B cell (primary cell): ENCODE measurements at places on chromosomes 2 and 18. TPM values are rescaled to one million over a fixed set of nuclear protein-coding genes. Genes with fewer than 3 reads are reported as not detected.

The PCARE gene
- not detected in 2 replicates for total RNA-seq

The NEUROD1 gene
- total RNA-seq, result not detected in 2 replicates

The C2orf78 gene
- not detected in 2 replicates for total RNA-seq

The KCNK3 gene
- not detected in 2 replicates for total RNA-seq

GRCh38 chr18:62555135-62555534 is 32.3 kb downstream of the ZCCHC2 start:
- no peak for DNase-seq

DNA sequence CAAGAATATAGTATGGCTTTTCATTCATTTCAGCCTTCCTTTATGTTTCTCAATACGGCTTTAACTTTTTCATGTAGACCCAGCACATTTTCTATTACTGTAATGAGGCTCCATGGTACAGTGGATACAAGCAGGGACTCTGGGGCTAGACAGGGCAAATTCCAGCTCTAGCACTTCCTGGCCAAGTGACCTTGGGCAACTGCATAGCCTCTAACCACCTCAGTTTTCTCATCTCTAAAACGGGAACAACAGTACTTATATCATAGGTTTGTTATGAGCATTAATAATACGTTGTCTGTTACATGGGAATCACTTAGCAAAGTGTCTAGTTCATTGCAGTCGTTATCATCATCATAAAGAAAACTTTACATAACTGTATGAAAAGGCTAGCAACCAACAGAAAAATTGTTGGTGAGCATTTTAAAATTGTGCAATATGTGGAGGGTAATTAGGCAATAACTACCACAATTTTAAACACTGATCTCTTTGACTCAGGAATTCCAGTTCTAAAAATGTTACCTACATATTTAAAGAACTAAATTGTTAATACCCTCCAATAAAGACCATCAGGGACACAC is 13.7 kb upstream of the RMDN2 start:
- DNase-seq, result no peak

DNA sequence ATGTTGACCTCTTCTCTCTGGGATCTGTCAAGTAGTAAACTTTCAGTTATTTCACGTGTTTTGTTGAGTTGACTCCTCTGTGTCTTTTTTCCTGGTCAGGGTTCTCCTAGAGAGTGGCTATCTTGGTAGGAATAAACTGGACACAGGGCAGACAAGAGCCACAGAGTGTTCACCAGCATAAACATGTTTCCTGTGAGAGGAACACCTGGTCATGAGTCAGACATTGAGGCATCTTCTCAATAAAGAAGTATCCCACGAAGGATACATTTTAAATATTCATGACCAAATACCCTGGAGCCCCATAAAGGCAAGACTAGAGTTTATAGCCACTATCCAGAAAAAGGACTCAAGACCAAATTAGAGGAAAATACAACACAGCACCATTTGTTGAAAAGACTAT is 269.7 kb upstream of the ZNF521 start:
- DNase-seq, result no peak

DNA sequence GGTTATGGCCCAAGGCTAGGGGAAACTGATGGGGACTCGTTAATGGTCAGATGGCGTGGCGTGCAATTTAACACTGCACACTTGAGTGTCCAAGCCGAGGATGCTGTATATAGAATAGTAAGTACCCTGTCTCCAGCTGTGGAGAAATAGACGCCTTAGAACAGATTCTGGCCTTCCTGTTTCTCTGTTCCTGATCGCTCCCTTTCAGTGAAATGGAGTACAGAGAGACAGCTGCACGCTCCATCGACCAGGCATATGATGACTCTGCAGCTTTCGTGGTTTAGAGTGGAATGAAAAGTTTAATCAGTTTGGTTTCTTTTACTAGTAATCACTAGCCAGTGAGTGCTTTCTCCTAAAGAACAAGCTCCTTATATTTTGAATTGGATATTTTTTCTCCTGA is 213.4 kb downstream of the NEDD4L start:
- no peak for DNase-seq

DNA sequence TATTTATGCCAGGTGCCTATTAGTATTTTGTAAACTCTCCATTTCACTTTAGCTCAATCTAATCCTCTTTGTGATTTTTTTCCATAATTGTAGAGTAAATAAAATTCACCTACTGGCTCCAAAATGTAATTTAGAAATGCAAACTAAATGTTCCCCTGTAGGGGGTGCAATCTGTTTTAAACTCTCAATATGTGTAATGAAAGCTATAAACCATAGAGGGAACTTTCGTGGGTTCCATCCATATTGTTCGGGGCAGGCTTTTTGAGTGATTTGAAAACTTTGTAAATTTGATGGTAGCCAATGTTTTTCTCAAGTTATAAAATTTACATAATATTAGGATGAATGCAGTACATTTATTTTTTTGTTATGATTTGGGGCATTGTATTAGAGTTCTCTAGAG is 49.4 kb downstream of the TSPYL6 start:
- peak; percentile 13 for DNase-seq

GRCh38 chr2:122163617-122164016 is 408.2 kb downstream of the TSN start:
- DNase-seq, result no peak

DNA sequence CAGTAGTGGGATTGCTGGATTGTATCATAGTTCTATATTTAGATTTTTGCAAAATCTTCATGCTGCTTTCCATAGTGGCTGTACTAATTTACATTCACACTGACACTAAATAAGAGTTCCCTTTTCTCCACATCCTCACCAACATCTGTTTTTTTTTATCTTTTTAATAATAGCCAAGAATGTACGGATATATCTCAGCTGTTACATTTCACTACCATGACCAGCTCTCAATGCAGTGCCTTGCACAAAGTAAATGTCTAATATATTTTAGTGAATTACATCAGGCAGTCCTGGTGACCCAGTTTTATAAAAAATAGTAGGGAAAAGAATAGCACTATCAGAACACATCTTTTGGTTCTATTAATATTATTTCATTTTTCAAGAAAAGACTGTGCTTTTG is 161.8 kb downstream of the LNPK start:
- DNase-seq, result no peak

DNA sequence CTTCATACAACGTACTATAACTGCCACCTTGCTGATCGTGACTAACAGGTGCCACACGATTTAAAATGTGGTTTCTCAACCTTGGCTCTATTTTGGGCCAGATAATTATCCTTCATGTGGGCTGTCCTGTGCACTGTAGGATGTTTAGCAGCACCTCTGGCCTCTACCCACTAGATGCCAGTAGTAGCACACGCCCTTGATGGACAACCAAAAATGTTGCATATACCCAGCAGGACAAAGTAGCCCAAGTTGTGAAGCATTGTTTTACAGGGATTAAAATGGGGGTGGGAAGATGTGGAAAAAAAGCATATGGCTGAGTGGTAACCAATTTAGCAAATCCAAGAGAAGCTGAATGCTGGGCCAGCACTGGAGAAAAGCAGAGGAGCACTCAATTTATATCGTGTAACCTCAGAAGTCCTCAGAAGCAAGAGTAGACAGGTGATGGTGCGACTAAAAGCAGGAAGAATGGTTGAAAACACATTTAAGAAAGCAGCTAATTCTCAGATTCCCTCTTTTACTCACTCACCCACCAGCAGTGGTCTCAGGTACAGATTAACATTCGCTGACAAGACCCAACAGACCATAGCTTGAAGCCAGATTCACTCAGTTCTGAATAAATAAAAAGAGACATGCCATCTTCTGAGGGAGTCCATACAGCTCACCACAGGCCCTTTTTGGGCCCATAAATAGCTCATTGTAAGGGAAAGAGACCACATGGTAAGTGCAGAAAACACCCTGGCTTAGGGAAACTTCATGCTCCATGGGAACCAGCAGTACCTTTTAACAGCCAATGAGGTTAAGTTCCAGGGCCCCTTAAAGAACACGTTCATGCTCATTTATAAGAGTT is 50.6 kb downstream of the RAPH1 start:
- DNase-seq, result peak; percentile 20

DNA sequence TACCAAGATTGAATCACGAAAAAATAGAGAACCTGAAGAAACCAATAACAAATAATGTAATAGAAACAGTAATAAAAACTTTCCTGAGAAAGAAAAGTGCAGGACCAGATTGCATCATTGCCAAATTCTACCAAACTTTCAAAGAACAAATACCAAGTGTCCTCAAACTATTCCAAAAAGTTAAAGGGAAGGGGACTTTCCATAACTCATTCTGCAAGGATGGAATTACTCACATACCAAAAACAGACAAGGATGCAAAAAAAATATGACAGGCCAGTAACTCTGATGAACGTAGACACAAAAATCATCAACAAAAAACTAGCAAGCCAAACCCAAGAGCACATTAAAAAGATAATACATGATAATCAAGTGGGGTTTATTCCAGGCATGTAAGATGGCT is 172.3 kb upstream of the SLC35G4 start:
- DNase-seq, result no peak

DNA sequence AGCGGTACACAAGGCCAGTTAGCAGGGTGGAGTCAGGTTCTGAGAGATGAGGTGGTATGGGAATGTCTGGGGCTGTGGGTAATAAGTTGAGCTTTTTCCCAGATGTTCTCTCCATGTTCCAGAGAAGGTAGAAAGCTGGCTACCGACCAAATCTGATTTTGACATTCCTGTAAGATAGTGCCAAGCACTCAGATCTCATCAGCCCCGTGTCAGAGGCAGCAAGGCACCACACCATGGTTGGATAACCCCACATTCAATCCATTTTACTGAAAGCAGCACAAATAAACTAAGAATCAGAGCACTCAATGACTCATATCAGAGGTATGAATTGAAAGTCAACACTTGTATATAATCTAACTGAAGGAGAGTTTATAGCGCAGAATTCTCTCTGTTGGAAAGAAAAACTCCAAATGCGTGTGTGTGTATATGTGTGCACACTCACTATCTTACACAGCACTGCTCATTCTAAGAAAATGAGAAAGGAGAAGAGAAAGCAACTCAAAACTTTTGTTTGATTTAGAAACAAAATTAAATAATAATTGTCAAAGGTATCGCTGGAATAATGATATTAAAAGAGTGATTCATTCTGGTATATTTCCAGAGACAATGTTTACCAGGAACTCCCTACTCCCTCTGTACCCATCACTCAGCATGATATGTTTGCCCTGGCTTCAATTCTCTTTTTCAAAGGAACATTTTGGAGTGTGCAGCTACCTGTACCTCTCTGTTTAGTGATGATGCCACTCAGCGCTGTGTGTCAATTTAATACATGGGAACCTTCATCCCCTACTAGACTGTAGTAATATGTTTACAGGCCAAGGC is 375.1 kb upstream of the ID2 start:
- DNase-seq, result no peak

DNA sequence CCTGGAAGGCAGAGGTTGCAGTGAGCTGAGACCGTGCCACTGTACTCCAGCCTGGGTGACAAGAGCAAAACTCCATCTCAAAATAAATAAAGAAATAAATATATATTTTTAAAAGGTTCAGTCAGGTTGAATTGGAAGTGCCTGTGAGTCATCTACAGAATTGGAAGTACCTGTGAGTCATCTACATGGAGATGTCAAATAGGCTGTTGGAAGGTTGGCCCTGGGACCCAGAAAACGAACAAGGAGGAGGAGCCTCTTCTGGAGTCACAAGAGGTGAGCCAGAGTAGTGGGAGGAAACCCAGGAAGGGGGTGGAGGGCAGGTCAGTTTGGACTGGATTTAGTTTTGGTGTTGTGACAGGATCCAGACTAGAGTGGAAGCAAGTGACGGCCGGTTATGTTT is 15.2 kb upstream of the SCYGR1 start:
- no peak for DNase-seq

DNA sequence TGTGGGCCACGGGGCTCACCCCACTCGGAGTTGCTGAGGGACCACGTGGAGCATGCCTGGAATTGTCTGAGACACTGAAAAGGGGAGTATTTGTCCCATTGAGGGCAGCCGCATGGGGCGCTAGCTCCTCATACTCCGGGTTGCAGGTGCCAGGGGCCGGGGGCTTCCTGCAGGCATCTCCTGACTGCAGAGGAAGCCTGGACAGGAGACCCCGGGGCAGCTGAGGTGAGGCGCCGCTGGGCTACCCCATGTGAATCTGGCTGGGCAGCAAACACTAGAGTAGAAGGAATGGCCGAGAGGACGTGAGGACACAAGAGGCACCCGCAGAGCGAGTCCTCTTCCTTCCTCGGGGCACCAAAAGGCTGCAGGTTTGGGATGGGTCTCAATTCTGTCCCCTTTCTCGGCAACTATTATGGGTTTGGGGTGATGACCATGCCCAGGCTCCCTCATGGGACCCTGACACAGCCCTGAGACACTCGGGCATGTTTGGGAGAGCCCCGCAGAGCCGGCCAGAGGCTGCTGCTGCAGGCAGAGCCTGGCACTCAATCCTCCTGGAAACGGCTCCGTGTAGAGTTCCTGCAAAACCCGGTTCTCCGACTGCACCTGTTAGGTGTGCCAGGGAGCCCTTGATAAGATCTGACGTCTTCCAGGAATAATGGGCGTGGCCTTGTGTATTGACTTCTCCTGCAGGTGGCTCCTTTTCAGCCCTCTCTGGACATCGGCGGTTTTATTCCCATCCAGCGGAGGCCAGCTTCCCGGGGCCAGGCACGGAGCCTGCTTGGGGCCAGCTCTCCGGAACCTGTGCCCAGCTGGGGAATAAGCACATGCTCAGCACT is 77.0 kb downstream of the CTIF start:
- DNase-seq, result no peak

- no peak for DNase-seq
Measured at GRCh38 chr2:26615336-26615859, 25.8 kb downstream of the CIB4 start.

DNA sequence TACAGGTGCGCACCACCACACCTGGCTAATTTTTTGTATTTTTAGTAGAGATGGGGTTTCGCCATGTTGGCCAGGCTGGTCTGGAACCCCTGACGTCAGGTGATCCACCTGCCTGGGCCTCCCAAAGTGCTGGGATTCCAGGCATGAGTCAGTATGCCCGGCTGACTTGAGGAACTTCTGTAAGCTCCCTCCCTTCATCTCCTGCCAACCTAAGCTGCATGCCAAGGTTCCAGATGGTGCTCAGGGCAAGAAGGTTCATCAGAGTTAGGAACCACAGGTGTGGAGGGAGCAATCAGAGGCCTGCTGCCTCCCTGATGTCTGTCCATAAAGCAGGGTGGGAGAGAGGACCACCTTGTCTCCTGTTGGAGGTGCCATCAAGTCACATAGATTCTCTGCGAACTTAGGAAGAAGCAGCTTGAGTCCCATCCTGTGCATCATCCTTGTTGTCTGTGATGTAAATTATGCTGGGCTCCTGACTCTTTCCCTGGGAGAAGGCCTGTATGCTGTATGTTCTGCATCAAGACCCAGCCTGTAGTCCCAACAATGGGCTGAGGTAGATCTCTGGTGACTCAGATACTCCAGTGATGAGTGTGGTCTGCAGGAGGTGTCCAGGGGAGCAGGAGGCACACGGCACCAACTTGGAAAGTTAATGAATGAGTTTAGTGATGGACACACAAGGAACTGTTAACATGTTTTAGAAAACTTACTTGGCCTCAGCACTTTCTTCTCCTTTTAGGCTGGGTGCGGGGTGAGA is 53.1 kb downstream of the TMEM17 start:
- DNase-seq, result no peak

- DNase-seq, result no peak
Measured at GRCh38 chr2:151553-152334, 105.4 kb upstream of the FAM110C start.
